Right atrium auricular region (tissue), 2 donors: ENCODE measurements at places on chromosomes 1 and 21. TPM values are rescaled to one million over a fixed set of nuclear protein-coding genes. Genes with fewer than 3 reads are reported as not detected.
A peak's percentile ranks its signal among the peaks of the same experiment; 100 is the strongest.

DNA sequence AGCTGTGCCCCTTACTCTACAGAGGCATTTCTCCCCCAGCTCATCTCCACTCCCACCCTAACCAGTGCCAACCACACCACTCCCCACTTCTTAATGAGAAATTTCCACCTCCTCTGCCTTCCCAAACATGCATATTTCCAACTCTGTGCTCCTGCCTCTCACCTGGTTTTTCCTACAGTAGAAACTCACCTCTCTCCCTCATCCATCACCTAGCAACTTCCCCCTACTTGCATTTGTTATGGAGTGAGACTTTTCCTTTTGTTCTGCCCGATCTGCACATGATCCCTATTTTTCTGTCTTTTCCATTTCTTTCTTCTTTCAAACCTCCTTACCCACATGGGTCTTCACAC, 11.9 kb downstream of the RGS8 start:
- no peak for DNase-seq

DNA sequence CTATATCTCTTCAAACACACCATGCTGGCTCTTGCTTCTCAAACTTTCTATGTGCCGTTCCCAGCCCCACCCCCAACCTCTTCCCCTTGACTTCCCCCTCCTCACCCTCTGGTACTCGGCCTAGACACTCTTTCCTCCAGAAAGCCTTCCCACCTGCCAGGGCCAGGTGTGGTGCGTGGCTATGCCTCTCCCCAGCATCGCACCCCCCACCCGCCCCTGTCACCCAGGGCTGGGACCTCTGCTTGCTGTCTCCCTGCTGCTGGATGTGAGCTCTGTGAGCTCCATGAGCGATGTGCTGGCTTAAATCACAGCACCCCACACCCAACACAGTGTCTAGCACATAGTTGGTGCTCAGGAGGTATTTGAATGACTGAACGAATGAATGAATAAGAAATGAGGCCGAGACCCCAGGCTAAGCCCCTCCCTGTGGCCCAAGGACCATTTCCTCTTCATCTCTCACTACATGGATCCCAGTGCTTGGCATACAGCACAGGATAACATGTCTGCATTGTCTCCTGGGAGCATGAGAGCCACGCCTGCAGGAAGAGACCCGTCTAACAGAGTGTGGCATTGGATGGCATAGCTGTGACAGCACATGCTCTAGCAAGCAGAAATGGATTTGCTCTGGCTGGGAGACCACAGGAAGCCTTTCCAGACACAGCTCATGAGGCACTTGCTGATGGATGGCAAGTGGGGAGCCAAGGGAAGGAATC, 19.7 kb downstream of the TNNT2 start:
- DNase-seq = no peak

GRCh38 chr1:211320980-211321379, 5.7 kb upstream of the TRAF5 start:
- DNase-seq = no peak

DNA sequence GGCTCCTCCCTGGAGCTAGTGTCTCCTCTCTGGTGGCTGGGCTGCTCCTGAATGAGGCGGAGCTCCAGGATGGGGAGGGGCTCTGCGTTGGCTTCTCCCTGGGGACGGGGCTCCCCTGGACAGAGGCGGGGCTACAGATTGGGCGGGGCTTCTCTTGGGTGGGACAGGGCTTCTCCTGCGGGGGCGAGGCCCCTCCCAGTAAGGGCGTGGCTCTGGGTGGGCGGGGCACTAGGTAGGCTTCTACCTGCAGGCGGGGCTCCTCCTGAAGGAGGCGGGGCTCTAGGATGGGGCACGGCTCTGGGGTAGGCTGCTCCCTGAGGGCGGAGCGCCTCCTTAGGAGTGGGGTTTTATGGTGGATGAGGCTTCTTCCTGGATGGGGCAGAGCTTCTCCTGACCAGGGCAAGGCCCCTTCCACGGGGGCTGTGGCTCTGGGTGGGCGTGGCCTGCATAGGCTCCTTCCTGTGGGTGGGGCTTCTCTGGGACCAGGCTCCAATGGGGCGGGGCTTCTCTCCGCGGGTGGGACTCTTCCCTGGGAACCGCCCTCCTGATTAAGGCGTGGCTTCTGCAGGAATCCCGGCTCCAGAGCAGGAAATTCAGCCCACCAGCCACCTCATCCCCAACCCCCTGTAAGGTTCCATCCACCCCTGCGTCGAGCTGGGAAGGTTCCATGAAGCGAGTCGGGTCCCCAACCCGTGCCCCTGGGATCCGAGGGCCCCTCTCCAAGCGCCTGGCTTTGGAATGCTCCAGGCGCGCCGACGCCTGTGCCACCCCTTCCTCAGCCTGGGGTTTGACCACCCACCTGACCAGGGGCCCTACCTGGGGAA, 22.7 kb upstream of the ARF1 start:
- no peak for DNase-seq

GRCh38 chr1:160640359-160641123, 6.3 kb downstream of the SLAMF1 start:
- no peak for DNase-seq

Gene SPRR2F
- total RNA-seq = not detected

DNA sequence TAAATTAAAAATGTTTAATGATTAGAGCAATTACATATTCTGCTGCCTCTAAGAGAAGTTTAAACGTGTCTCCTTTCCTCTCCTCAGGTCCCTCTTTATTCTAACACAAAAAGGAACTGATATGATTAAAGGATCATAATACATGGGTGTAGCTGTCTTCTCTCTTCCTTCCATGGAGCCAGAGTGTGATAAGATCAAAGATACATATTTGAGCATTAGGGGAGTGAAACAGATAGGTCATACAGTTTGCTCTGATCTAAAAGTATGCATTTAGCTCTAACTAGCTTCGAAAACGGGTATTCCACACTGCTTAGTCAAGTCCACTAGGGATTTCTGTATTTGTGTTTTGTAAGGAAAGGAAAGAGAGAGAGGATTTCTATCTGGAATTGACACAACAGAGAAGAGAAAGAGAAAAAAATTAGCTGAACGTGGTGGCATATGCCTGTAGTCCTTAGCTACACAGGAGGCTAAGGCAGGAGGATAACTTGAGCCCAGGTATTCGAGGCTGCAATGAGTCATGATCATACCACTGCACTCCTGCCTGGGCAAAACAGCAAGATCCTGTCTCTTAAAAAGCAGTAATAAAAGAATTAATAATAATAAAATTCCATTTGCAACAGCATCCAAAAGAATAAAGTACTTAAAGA, 63.1 kb downstream of the CDC42BPA start:
- DNase-seq = no peak

- no peak for DNase-seq
Observed at GRCh38 chr1:23169195-23169575, 529 bp upstream of the LUZP1 start.

GRCh38 chr1:221712776-221713431, 29.0 kb downstream of the DUSP10 start:
- DNase-seq = no peak

GRCh38 chr1:27487966-27488884, 1.7 kb downstream of the WASF2 start:
- DNase-seq = no peak

- no peak for DNase-seq
Observed at GRCh38 chr1:171397851-171398469, 84.0 kb downstream of the FMO4 start.

- DNase-seq = peak; percentile 76
Observed at GRCh38 chr1:222618001-222618879, at the start of gene MIA3. Gene MIA3 (plus strand): TSS chr1:222618097. CDS start chr1:222618111, 14 bp downstream.

Gene SERPINC1
- not detected for total RNA-seq

DNA sequence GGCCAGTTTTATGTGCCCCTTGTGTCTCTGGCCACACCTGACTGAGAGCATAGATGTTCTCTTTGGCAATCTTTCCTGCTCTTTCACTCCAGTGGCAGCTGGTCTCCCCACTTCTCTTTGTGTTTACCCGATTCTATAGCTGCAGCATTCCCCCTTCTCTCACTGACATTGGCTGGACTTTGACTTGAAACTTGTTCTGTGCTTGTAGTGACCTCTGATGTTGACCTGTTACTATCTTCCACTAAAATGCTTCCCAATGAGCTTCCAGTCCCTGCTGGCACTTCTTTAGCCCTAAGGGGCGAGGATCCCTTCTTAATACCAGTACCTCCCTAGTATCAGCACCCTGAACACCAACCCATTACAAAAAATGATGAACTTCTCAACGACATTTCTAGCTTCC, 653.3 kb downstream of the LTN1 start:
- DNase-seq = no peak

GRCh38 chr1:12019858-12020509, 686 bp downstream of the MIIP start:
- DNase-seq = no peak

GRCh38 chr1:221961532-221962292, 219.8 kb upstream of the DUSP10 start:
- no peak for DNase-seq
